Stimulated activated naive CD4-positive, alpha-beta T cell (primary cell): ENCODE measurements at places on chromosomes 7 and 10.

- no peak for DNase-seq
These were observed 857 bp downstream of the CPXM2 start for GRCh38 chr10:123890756-123891143.

- no peak for DNase-seq
These were observed 275.4 kb upstream of the NEBL start for GRCh38 chr10:21172542-21172929.

DNA sequence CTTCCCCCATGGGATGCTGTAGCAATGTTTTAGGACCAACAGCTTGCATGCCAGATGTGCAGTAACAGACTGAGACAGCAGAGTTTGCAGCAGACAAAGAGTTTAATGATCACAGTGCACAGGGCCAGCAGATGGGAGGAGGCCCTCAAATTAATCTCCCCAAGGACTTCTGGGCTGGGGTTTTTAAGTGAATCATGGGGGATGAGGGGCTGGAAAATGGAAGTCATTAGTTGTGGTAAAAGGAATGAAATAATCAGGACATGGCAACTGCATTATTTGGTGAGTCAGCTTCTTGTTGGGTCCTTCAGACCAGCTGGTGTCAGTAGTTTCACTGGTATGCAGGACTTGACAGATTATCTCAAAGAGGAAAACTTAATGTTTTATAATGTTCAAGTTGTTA, 12.6 kb upstream of the NRBF2 start:
- DNase-seq: no peak

GRCh38 chr7:17771901-17772408, 168.3 kb downstream of the SNX13 start:
- DNase-seq: no peak

- no peak for DNase-seq
These were observed 133.4 kb downstream of the PRKCQ start for GRCh38 chr10:6446711-6447110.
